NCI-H510A treated with DMSO at 0.1 percent for 48 hours (cell line): ENCODE measurements at places on chromosomes 6 and 20.

GRCh38 chr20:25676164-25676809, 20.4 kb downstream of the ZNF337 start:
- DNase-seq, result no peak

DNA sequence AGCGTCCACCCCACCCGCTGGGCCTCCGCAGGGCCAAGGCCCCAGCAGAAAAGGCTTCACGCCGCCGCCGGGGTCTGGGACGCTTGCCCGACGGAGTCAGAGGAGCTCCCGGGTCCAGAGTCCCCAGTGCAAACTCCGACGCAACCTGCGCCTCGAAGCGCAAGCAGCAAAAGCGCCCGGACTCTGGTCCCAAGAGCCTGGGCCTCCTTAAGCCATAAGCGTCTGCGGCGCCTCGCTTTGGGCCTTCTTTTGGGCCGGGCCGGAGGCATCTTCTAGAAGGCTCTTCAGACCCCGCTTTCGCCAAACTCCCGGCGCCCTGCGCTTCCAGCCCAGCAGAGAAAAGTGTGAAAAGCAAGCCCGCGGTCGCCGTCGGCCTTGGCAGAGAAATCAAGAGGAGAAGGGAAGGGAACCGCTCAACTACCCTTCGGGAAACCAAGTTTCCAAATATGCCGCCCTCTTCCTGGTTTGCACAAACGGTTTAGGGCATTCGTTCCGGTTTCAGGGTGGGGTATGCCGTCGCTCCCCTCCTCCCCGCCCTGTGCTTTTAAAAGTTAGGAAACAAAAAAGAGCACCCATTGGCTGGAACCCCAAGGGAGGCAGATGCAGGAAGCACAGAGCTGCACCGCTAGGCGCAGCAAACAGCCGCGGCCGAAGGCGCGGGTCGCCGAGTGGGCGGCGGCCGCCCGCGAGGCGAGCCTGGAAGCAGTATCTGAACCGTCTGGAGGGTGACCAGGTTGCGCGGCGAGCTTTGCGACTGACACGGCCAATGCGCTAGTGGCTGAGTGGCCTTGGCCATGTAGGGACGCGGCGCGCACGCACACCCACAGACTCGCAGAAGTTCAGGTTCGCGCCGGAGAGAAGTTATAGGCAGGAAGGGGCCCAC, 1.2 kb downstream of the TBX18 start:
- DNase-seq, result peak; percentile 9

GRCh38 chr20:53354314-53354713, 239.3 kb downstream of the ZNF217 start:
- no peak for DNase-seq

GRCh38 chr6:3229566-3230178, 2.2 kb upstream of the TUBB2B start:
- peak; percentile 44 for DNase-seq

GRCh38 chr6:131754088-131754487, 43.3 kb upstream of the CTAGE9 start:
- DNase-seq, result no peak

DNA sequence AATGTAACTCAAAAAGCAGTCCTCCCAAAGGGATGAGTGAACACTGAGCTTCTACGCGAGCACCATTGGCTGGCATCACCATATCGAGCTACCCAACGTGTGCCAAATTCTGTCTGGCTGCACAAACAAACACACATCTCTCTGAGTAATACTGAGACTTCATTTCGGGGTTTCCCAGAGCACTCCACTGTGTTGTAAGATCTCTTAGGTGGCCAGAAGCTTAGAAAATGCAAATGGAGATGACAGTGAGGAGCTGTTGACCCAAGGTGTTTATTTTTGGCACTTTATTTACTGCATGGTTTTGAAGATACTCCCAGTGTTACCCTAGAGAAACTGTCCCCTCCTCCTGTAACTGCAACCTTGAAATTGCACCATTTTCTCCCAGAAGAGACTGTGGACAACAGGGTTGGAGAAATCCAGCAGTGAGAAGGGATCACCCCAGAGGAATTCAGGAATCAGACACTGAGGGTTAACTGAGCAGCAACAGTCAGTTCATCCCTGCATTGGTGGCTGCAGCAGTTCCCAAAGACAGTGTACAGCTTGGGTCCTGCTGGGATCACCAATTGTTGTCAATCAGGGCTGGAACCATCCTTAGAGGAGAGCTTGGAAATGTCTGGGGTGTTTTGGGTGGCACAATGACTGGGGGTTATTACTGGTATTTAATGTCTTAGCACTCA, 1.0 kb upstream of the RIPOR2 start:
- no peak for DNase-seq

- DNase-seq, result no peak
Observed at GRCh38 chr6:169783401-169783800, 32.0 kb downstream of the ERMARD start.

GRCh38 chr6:41548098-41548840, 2.1 kb downstream of the FOXP4 start:
- DNase-seq, result no peak

- DNase-seq, result no peak
Observed at GRCh38 chr20:4459081-4459480, 262.6 kb upstream of the PRND start.

- DNase-seq, result no peak
Observed at GRCh38 chr6:116888732-116889360, 11.8 kb downstream of the RFX6 start.

- no peak for DNase-seq
Observed at GRCh38 chr6:111722179-111722731, 116.6 kb upstream of the TRAF3IP2 start.

- DNase-seq, result peak; percentile 30
Observed at GRCh38 chr6:3748208-3749066, 3.1 kb downstream of the PXDC1 start.

DNA sequence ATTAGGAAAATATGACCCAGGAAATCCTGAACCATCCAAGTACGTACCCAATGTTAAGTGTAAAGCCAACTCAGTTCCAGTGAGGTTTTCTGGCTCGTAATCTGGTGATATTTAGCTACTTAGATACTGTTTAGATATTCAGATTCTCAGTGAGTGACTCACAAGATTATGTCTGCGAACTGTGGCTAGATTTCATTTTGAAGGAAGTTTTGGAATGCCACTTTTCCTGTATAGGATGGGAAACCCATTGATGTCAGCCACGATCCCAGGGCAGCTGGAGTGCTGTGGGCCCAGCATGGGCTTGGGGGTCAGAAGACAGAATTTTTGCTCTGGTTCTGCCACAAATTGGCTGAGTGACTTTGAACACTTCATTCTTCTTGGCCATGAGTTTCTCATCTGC, 76.3 kb downstream of the TMEM170B start:
- no peak for DNase-seq

- no peak for DNase-seq
Observed at GRCh38 chr6:137637121-137637520, 142.9 kb upstream of the OLIG3 start.

GRCh38 chr6:14353281-14353680, 235.7 kb downstream of the CD83 start:
- DNase-seq, result no peak

DNA sequence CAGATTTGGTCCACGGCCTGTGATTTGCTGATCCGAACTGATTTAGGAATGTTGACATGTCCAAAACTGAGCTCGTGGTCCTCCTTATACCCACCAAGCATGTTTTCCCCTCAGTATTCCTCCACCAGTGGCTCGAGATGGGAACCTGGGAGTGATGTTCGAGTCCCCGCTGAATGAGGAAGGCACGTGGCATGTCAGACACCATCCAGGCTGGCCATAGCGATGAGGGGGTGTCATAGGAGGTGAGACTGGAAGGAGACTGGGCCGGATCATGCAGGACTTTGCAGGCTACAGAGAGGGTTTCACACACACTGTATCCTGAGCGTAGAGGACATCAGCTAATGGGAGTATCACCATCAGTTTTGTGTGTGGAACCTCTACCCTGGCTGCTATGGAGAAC, 78.2 kb downstream of the TOX2 start:
- DNase-seq, result no peak

DNA sequence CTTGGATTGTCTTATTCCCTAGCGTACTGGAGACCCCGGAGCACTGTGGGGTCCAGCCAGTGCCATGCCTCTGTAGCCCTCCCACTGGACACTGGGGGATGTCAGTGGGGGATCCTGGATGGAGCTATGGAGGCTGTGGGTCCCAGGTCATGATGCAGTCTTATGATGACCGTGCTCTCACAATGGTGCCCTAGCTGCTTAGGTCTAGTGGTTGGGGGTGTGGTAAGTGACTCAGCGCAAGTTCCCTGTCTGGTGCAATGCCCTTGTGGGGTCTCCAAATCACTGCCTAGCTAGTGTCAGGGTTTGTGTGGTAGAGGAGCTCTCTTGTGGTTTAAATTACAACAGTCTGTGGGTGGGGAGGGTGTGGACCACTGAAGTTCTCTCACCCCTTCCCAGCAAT, 135.4 kb downstream of the CDC5L start:
- DNase-seq, result no peak

DNA sequence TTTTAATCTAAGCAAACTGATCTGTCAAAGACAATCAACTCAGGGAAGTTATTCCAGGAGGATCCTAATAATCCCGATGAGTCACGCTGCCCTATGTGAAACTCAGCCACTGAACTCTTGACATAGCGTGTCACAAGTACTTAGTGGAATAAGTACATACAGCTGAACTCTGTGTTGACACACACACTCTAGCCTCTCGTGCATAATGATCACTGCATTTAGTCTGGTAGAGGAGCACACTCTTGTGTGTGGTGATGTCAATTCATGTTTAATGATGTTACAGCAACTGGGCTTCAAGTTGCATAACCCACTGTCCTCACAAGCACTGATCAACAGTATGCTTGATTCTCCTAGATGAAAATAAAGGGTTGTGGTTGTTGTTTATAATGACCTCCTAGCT, 148.3 kb downstream of the HACE1 start:
- peak; percentile 92 for DNase-seq

- no peak for DNase-seq
Observed at GRCh38 chr6:79724816-79725215, 93.7 kb downstream of the SH3BGRL2 start.

GRCh38 chr20:58746620-58747019, 54.0 kb downstream of the NPEPL1 start:
- DNase-seq, result no peak

- DNase-seq, result no peak
Observed at GRCh38 chr6:112881828-112882780, 535.0 kb downstream of the RFPL4B start.

GRCh38 chr6:125668071-125668470, 81.4 kb upstream of the HEY2 start:
- no peak for DNase-seq

DNA sequence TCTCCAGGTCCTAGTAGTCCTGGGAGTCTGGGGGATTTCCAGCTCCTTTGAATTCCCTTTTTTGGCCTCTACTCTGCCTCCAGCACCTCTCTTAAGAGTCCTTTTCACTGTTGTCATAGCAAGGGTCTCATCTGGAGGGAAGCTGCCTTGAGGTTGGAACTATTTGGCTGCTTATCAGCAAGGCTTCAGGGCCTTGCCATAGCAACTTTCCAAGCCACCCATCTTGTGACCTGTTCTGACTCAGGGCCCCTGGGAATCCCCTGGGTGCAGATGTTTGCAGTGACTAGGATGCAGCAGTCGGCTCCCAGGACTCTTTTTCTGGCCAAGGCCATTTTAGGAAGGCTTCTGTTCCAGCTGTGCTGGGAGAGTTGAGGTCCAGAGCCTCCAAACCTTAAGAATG, 12.4 kb downstream of the PKIG start:
- DNase-seq, result no peak

- DNase-seq, result no peak
Observed at GRCh38 chr6:36444470-36444869, 1.7 kb downstream of the KCTD20 start.

DNA sequence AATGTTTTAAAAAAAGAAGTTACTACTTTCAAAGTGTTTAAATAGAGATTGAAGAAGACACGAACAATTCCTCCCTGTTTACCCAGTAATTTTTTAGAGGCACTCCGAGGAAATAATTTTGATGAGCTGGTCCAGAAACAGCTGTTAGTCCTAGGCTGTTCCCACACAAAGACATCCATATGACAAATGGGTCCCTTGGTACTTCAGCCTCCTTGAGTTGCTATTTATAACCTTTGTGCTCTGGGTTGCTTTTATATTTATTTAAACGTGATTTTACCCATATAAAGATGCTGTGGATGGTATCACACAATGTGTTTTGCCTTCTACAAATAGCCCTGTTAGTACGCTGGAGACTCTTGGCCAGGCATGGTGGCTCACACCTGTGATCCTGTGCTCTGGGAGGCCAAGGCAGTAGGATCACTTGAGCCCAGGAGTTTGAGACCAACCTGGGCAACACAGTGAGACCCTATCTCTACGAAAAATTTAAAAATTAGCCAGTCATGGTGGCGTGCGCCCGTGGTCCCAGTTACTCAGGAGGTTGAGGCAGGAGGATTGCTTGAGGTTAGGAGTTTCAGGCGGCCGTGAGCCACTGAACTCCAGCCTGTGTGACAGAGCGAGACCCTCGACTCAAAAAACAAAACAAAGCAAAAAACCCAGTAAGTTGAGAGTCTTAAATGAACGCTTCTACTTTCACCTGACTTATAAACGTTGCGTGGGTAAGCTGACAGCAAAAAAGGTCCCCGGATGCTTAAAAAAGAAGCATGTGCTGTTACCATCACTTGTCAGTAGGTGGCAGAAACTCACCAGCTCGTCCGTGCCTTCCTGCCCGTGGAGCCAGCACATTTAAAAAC, 56.9 kb upstream of the ARMH2 start:
- DNase-seq, result peak; percentile 87

- no peak for DNase-seq
Observed at GRCh38 chr6:83354747-83355146, 76.1 kb downstream of the ME1 start.

- no peak for DNase-seq
Observed at GRCh38 chr20:22619806-22620205, 35.4 kb upstream of the FOXA2 start.

- DNase-seq, result peak; percentile 78
Observed at GRCh38 chr6:33430991-33431879, 11.4 kb downstream of the SYNGAP1 start.

DNA sequence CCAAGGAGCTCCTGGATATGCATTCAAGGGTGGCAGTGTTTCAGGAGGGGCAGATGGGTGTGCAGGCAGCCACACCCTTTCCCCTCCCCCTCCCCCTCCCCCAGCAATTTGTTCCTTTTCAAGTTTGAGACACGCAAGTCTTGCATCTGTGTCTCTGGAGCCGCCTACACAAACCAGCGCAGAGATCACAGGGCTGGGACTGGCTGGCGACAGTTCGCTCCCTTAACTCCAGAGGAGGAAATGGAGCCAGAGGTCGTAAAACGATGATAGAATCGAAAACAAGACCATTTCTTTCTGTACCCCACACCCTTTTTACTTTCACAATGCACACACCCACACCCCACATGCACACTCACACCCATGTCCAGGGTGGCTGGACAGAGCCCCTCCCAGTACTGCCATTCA, 163.1 kb downstream of the LY86 start:
- DNase-seq, result no peak

DNA sequence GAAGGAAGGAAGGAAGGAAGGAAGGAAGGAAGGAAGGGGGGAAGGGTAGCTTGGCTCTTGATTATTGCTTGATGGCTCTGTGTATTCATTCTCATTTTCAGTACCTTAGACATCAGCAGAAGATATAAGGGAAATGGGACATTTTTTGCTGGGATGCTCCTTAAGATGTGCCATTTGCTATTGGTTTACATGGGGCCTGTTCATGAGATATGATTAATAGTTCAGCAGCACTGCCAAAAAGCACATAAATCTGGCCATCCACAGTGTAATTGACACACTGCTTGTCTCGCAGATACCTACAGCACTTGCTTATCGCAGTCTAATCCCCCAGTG, 137.5 kb upstream of the JARID2 start:
- no peak for DNase-seq
